ENCODE measurements at places on chromosomes 12 and 14. TPM values are rescaled to one million over a fixed set of nuclear protein-coding genes. Genes with fewer than 3 reads are reported as not detected.
A peak's percentile ranks its signal among the peaks of the same experiment; 100 is the strongest.

DNA sequence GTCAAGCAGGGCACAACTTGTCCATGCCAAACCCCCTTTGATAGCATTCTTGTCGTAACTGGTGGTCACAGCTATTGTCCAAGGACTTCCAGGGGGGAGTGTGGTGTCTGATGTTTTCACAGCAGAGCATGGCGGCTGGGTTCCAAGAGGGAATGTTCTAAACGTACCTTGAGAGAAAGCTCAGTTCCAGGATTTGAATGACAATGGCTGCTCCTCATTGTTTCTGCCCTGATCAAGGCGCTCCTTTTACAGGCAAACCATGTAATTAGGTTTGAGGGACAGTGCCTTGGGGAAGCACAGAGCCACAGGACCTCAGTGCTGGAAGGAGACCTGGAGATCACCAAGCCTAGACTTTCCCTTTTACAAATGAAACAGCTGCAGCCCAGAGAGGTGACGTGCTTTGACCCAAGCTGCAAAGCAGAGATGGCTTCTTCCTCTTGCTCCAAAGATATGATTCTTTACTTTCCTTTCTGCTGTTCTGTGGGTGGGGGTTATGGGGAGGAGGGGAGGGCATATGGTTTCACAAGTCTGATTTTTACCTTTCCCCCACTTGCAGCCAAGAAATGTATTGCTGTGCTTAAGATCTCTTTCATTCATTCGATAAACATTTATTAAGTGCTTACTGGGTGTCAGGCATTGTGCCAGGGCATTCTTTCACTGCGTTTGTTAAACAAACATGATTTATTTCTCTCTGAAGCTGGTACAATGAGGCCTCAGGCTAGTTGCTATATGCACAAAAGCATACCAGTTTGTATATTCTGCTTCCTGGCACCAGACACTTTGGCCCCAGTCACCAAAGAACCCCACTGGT lies 172.8 kb downstream of the KTN1 start:
- H3K27ac ChIP-seq, result no peak overlapping the region
- H3K36me3 ChIP-seq, result no peaks in the 10 kb centered on the region
- no peak overlapping the region for H3K4me3 ChIP-seq
- no peaks in the 10 kb centered on the region for H3K4me1 ChIP-seq
- no peaks in the 10 kb centered on the region for H3K27me3 ChIP-seq

- H3K27ac ChIP-seq, result no peak overlapping the region
- no peak for DNase-seq
- no peaks in the 10 kb centered on the region for H3K27me3 ChIP-seq
- H3K4me3 ChIP-seq, result no peak overlapping the region
- no peaks in the 10 kb centered on the region for H3K36me3 ChIP-seq
These were observed 18.1 kb upstream of the TMEM106C start for GRCh38 chr12:47945341-47945728.

The MIPOL1 gene
- total RNA-seq, result not detected

- H3K27ac ChIP-seq, result peak overlapping the region; percentile 38
- H3K36me3 ChIP-seq, result peaks cover 18% of the 10 kb centered on the region
- H3K4me3 ChIP-seq, result peak overlapping the region; percentile 26
- no peak for DNase-seq
- no peaks in the 10 kb centered on the region for H3K27me3 ChIP-seq
These were observed 13.0 kb downstream of the NUDT4 start for GRCh38 chr12:93390549-93391297.

- peaks cover 10% of the 10 kb centered on the region for H3K36me3 ChIP-seq
- H3K4me3 ChIP-seq, result 0 out of 2 replicates have a peak overlapping the region, but pooled peaks have one; percentile 1
- no peaks in the 10 kb centered on the region for H3K27me3 ChIP-seq
- DNase-seq, result peak; percentile 68
- H3K4me1 ChIP-seq, result peaks cover 17% of the 10 kb centered on the region
These were observed 58.0 kb downstream of the TRAFD1 start for GRCh38 chr12:112183141-112184021.

The LYZ gene
- total RNA-seq, result 1.9 TPM

- H3K36me3 ChIP-seq, result no peaks in the 10 kb centered on the region
- H3K4me3 ChIP-seq, result no peak overlapping the region
- no peaks in the 10 kb centered on the region for H3K27me3 ChIP-seq
- H3K27ac ChIP-seq, result no peak overlapping the region
These were observed 27.0 kb downstream of the PAPLN start for GRCh38 chr14:73264080-73264884.

- no peaks in the 10 kb centered on the region for H3K4me1 ChIP-seq
- no peak overlapping the region for H3K27ac ChIP-seq
- no peak for DNase-seq
- no peaks in the 10 kb centered on the region for H3K27me3 ChIP-seq
- no peak overlapping the region for H3K4me3 ChIP-seq
- H3K36me3 ChIP-seq, result no peaks in the 10 kb centered on the region
These were observed 52.6 kb downstream of the IFT81 start for GRCh38 chr12:110176745-110177144.

The HCFC2 gene
- total RNA-seq, result 9.4 TPM

DNA sequence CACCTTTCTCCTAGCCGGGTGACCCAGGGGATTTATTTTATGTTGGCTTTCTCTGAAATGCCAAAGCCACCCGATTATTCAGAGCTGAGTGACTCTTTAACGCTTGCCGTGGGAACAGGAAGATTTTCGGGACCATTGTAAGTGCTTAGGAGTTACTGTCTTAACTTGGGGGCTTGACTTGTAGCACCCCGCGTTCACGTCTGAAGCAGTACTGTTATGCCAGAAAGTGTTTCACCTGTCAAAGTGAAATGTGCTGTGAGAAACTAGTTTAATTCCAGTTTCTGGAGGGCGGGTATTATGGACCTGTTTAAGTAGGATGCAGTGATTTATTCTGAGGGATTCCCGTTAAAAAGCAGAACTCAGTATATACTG lies 218 bp downstream of the LYSET start:
- peak overlapping the region; percentile 87 for H3K4me3 ChIP-seq
- H3K36me3 ChIP-seq, result no peaks in the 10 kb centered on the region
- peaks cover 9% of the 10 kb centered on the region for H3K4me1 ChIP-seq
- peak overlapping the region; percentile 73 for H3K27ac ChIP-seq
- DNase-seq, result no peak

DNA sequence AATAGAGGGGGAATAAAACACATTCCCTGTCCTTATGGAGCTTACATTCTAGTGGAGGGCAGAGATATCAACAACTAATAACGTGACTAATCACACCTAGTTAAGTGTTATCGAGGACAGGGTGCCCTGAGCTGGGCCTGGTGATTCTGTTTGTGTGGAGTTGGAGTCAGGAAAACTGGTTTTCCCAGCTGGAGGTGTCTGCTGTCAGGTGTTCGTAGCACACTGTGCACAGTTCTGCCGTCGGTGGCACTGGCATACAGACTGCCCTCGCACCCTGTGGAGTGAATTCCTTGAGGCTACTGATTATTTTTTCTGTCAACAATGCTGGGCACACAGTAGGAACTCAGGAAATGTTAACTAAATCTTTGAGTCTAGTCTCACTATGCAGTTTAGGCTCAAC lies 900 bp upstream of the MTERF2 start:
- no peak overlapping the region for H3K27ac ChIP-seq
- no peak overlapping the region for H3K4me3 ChIP-seq
- no peaks in the 10 kb centered on the region for H3K27me3 ChIP-seq
- H3K4me1 ChIP-seq, result 0 out of 2 replicates have a peak, but pooled peaks cover 5% of the 10 kb centered on the region
- H3K36me3 ChIP-seq, result no peaks in the 10 kb centered on the region
- no peak for DNase-seq

DNA sequence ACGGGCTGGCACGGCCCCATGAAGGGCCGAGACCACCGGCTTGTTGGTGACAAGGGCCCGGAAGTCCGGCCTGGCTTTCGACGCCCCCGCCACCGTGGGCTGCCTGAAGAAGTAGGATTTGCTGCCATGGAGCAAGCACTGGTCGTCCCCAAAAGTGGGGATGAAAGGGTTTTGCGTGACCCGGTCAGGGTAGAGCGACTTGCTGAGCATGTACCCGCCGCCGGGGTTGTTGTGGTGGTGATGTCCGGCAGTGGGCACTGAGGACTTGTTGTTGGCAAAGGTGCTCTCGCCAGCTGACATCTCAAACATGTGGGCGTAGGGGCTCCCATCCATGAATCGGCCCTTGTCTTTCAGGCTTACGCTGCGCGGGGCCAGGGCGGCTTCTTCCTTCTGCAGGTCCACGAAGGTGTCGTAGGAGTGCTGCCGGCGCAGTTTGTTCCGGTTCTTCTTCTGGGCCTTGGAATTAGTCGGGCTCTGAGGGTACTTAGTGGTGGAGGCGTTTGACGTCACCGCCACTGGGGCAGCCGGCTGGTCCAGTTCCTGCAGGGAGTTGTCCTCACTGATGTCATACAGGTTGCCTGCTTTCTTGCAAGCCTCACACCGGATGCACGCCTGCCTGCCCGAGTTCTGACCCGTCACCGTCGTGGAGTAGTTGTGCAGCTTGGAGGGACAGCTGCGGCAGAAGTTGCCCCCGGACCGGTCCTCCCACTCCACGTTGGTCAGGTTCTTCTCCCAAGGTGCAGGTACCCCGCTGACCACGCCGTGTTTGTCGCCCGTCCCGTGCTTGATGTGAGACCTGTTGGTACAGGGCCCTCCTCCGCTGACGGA lies 366.6 kb downstream of the EMP1 start:
- H3K4me3 ChIP-seq, result no peak overlapping the region
- no peak for DNase-seq
- no peak overlapping the region for H3K27ac ChIP-seq
- peaks cover 2% of the 10 kb centered on the region for H3K27me3 ChIP-seq
- H3K36me3 ChIP-seq, result no peaks in the 10 kb centered on the region
- no peaks in the 10 kb centered on the region for H3K4me1 ChIP-seq

DNA sequence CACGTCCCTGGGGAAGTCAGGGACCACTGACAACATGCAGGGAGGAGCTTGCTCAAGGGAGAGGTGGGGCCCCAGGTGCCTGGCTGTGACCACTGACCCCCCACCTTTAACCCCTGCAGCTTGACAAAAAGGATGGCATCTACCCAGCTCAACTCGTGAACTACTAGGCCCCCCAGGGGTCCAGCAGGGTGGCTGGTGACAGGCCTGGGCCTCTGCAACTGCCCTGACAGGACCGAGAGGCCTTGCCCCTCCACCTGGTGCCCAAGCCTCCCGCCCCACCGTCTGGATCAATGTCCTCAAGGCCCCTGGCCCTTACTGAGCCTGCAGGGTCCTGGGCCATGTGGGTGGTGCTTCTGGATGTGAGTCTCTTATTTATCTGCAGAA lies 26.3 kb downstream of the HIP1R start:
- DNase-seq, result no peak
- H3K27ac ChIP-seq, result no peak overlapping the region
- no peaks in the 10 kb centered on the region for H3K4me1 ChIP-seq
- no peaks in the 10 kb centered on the region for H3K27me3 ChIP-seq
- H3K36me3 ChIP-seq, result peaks cover 15% of the 10 kb centered on the region

The PTPRO gene
- total RNA-seq, result 2.4 TPM

DNA sequence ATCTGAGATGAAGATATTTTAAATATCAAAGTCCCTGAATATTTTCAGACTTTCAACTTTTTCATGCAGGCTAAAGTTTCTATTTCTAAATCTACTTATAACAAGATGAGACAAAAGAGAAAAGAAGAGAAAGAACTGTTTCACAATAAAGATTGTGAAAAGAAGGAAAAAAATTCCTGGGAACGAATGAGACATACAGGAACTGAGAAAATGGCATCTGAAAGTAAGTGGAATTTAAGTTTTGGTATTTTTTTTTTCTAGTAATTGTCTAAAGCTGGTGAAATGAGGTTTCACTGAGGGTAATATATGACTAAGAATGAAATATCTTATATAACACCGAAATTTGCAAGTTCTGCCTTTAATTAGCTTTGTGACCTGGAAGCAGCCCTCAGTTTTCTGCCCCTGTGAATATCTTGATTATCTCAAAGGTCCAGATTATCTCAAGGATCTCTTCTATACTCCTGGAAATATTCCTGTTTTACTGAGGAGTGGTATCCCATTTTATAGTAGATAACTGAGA lies 55.7 kb upstream of the PRPF39 start:
- no peaks in the 10 kb centered on the region for H3K36me3 ChIP-seq
- H3K4me1 ChIP-seq, result peaks cover 3% of the 10 kb centered on the region
- DNase-seq, result no peak
- H3K4me3 ChIP-seq, result no peak overlapping the region
- H3K27me3 ChIP-seq, result no peaks in the 10 kb centered on the region

GRCh38 chr14:50036211-50036610 lies 80.2 kb downstream of the VCPKMT start:
- H3K27ac ChIP-seq, result no peak overlapping the region
- H3K4me1 ChIP-seq, result peaks cover 46% of the 10 kb centered on the region
- no peaks in the 10 kb centered on the region for H3K27me3 ChIP-seq
- no peak for DNase-seq
- H3K36me3 ChIP-seq, result no peaks in the 10 kb centered on the region

The CSRP2 gene
- 1.6 TPM for total RNA-seq

The RNASE7 gene
- not detected for total RNA-seq

DNA sequence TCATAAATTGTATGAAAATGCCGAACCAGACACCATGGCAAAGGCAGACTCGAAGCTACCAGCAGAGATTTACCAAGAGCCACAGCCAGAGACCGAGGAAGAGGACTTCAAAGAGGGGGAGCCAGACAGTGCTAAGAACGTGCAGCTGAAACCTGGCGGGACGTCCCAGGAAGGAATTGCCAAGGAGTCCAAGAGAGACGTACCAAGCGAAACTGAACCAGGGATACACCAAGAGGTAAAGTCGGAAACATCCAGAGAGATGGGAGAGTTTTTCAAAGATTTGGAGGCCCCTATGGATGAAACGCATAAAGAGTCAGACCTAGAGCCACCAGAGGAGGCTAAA lies 294 bp downstream of the SAMD15 start:
- peak overlapping the region; percentile 83 for H3K4me3 ChIP-seq
- DNase-seq, result no peak
- H3K4me1 ChIP-seq, result peaks cover 15% of the 10 kb centered on the region
- H3K27me3 ChIP-seq, result no peaks in the 10 kb centered on the region

GRCh38 chr14:24274101-24274543 lies 2.7 kb upstream of the RABGGTA start:
- H3K4me1 ChIP-seq, result peaks cover 49% of the 10 kb centered on the region
- peak overlapping the region; percentile 35 for H3K4me3 ChIP-seq
- no peaks in the 10 kb centered on the region for H3K36me3 ChIP-seq
- peak overlapping the region; percentile 64 for H3K27ac ChIP-seq
